ENCODE measurements at places on chromosomes 6 and 20.

- peak; percentile 60 for DNase-seq
These were observed 642 bp downstream of the GZF1 start for GRCh38 chr20:23362392-23363256.

DNA sequence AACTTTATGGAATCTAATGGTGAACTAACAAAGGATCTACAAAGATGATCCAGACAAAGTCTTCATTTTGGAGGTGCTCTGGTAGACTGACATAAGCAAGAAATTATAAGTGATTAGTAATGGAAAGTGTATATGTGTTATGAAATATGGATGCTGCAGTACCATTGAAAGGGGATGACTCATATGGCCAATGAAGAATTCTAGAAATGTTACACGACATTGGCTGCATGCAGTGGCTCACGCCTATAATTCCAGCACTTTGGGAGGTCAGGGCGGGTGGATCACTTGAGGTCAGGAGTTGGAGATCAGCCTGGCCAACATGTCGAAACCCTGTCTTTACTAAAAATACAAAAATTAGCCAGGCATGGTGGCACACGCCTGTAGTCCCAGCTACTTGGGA is 23.5 kb downstream of the CFAP206 start:
- DNase-seq, result no peak

GRCh38 chr6:170222498-170223471 is 68.1 kb downstream of the DLL1 start:
- no peak for DNase-seq

- no peak for DNase-seq
These were observed 138.6 kb downstream of the ERMARD start for GRCh38 chr6:169890049-169890448.

GRCh38 chr20:35150846-35151579 is 3.9 kb upstream of the EDEM2 start:
- no peak for DNase-seq

DNA sequence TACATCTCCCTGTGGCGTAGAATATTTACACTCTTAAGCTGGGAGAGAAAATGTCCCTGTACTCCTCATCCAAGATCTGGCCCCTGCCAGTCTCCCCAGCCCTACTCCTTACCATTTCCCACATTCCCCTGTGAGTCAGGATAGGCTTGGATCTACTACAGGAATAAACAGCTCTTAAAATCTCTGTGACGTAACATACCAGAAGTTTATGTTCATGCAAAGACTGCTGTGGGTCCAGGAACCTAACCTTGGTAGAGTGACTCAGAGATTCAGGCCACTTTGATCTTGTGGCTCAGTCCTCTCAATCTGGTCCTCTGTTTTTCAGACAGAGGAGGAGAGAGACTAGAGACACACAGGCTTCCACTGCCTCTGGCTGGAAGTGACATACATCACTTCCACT is 38.5 kb upstream of the GPR6 start:
- no peak for DNase-seq

All from CD4-positive, alpha-beta T cell treated with Interleukin-1 beta for 1 hour (primary cell).